T-helper 22 cell (primary cell): ENCODE measurements at places on chromosomes 16 and 17.

- no peak for DNase-seq
Observed at GRCh38 chr17:2547176-2547575, 35.5 kb upstream of the METTL16 start.

GRCh38 chr16:79887541-79888540 lies 287.3 kb upstream of the MAF start:
- DNase-seq = no peak

- DNase-seq = no peak
Observed at GRCh38 chr16:48629531-48629930, 19.6 kb upstream of the N4BP1 start.

- no peak for DNase-seq
Observed at GRCh38 chr17:45370949-45371413, 54.2 kb upstream of the MAP3K14 start.

DNA sequence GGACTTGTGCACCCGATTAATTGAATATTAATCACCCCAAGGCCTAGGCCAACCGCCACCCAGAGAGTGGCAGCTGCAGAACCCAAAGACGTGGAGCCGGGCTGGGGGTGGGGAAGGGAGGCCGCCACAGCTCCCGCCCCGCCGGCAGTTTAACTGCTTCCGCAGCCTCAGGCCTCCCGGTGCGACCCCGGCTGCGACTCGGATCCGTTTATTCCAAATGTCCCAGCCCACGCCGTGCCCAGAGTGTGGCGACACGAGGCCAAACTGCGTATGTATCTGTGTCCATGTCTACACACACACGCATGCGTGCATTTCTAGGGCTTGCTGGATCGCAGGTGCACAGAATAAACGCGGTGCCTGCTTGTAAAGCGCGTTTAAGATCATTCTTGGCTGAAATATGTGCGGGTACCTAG lies 802 bp upstream of the TOB1 start:
- DNase-seq = peak; percentile 53
